ENCODE measurements at places on chromosomes 2 and 18.

DNA sequence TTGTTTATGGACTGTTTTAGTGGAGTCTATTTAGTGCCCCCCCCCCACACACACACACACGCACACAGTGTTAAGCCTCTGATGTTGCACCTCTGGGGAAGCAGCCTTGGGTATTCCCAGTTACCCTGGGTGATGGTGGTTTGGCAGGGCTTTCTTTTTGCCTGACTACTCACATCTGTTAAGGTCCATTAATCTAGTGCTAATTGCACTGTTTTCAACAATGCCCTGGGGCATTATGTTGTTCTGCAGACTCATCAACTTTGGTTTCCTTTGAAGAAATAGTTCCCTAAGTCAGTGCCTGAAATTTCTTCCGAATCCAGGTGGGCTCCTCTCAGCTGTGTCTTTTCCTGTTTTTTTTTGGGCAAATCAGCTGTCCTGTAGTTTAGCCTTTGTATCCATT, 34.7 kb downstream of the SPOPL start:
- no peak for DNase-seq

DNA sequence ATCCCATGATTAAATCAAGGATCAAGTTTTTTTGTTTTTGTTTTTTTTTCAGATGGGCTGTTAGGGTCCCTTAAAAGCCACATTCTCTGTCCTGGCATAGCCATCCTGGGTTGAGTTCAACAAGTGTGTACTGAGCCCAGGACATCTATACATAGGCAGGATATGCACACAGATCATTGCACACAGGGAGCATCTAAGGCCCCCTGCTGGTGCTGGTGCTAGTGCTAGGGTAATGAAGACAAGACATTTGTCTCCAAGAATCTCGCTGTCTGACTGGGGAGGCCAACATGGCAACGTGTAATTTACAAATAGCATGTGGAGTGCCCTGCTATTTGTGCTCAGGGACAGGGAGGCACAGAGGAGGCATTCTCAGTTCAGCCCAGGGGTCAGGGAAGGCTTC, 124.5 kb downstream of the VAPA start:
- no peak for DNase-seq

- DNase-seq: no peak
These were observed 115.9 kb downstream of the CAPN13 start for GRCh38 chr2:30691091-30691947.

GRCh38 chr2:128412181-128412871, 93.7 kb upstream of the HS6ST1 start:
- DNase-seq: no peak

DNA sequence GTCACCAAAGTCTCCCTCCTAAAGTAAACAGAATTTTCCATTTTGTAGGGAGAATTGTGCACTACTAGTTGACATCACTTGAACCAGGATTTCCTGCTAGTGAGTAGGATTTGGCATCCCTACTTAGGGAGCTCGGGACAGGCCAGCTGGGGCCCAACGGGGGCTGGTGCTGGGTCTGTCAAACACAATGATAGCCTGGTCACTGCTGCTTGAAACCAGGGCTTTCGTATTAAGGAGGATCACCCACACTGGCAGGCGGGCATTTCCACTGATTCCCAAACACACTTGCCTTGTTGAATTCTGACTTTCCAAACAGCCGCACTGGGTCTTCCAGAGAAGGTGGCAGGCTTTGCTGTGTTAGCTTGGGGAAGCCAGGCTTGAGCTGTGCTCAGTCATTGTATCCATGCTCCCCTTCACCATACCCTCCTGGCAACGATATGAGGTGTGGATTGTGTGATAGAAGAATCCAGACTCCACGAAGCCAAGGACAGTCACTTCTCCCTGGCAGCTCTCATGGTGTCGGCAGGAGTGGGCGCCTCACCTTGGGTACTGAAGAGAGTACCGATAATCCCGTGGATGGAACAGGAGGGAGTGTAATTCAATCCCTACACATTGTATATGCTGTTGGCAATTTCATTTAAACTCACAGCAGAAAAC, 7.5 kb downstream of the GDF7 start:
- DNase-seq: no peak

GRCh38 chr18:13872932-13873331, 42.4 kb downstream of the MC2R start:
- DNase-seq: no peak

DNA sequence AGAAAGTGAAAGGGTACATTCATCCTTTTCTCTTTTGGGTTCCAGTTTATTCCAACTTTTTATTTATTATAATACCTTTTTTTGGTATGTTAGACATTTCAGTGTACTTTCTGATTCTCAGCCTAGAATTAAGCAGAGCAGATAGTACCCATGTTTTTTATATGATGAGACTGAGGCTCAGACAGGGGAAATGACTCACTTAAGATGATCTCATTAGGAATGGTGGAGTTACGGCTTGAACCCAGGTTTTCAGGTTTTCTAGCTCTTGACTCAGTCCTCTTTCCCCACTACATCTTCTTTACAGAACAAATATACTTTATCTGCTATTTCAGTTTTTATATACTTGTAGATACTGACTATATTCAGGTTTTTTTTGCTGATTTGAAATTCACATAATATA, 51.7 kb upstream of the OTX1 start:
- no peak for DNase-seq

- no peak for DNase-seq
These were observed 565.9 kb upstream of the ID2 start for GRCh38 chr2:8115966-8116365.

DNA sequence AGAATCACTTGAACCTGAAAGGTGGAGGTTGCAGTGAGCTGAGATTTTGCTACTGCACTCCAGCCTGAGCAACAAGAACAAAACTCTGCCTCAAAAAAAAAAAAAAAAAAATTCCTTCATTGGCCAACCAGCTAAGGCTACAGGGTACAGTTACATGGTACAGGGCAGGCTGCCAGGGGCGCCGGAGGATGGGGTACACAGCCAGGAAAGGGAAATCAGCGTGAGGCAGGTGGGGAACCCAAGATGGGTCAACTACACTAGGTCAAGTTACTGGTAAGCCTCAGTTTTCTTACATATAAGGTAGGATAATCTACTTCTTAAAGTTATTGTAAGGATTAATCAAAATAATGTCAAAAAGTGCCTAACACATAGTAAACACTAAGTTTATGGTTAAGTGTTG, 142.6 kb upstream of the MSH6 start:
- DNase-seq: no peak

GRCh38 chr18:2508155-2508554, 63.1 kb downstream of the METTL4 start:
- DNase-seq: no peak

DNA sequence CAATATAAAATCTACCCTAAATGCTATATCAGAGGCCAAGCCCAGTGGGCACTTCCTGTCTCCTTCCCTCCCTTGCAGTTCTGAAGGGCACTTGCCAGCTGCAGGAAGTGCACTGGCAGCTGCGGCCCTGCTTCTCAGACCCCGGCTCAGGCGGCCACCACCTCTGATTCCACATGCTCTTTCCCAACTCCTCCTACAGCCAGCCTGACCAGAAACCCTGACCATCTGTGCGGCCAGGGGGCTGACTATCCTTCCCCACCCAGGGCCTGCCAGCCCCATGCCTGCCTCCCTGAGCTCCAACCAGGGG, 88.6 kb downstream of the ZBTB7C start:
- DNase-seq: no peak

GRCh38 chr2:79179036-79179435, 19.5 kb upstream of the REG3A start:
- no peak for DNase-seq

DNA sequence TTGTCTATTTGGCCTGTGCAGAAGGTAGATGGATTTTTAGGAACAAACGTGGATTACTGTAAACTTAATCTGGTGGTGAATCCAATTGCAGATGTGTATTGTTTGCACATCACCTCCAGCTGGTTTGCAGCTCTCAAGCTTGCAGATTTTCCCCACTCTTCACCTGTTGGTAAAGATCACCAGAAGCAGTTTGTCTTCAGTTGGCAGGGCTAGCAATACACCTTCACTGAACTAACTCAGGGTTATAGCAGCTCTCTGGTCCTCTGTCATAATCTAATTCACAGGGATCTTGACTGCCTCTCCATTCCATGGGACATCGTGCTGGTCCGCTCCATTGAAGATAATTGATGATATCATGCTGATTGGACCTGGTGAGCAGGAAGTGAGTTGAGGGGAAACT, 181.5 kb downstream of the VAPA start:
- no peak for DNase-seq

- no peak for DNase-seq
These were observed 162.7 kb upstream of the HDAC4 start for GRCh38 chr2:239563561-239563960.

DNA sequence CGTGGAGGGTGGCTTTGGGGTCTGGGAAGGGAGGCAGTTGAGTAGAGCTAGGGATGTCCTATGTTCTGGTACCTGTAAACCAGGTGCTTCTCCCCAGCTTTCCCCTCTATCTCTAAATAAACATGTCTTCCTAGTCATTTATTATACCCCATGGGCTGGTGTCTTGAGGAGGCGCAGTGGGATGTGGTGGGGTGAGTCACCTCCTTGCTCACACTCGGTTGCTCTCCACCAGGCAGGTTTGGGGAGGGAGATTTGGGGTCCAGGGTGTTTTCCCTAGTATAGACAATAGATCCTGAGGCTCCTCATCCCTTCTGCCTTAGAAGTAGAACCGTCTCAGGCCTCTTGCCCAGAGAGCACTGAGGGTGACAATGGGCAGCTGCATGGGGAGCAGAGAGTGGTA, 5.1 kb downstream of the PSD4 start:
- DNase-seq: no peak

GRCh38 chr2:26720322-26721114, 28.0 kb downstream of the KCNK3 start:
- DNase-seq: no peak

- no peak for DNase-seq
These were observed 355.3 kb downstream of the INSIG2 start for GRCh38 chr2:118443596-118443995.

GRCh38 chr2:95382192-95382591, 20.3 kb upstream of the FAHD2A start:
- no peak for DNase-seq

DNA sequence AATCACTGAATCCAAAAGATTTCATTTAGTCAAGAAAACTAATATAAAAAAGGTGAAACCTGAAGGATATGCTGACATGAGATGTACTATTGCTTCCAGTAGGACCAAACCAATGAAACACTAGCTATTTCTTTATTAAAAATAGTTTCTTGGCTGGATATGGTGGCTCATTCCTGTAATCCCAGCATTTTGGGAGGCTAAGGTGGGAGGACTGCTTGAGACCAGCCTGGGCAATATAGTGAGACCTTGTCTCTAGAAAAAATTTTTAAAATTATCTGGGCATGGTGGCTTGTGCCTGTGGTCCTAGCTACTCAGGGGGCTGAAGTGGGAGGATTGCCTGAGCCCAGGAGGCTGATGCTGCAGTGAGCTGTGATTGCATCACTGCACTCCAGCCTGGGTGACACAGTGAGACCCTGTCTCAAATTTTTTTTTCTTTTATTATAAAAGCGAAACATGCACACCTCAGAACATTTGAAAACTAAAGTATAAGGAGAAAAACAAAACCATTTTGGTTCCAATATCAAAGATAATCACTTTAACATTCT, 266.2 kb downstream of the TGIF1 start:
- DNase-seq: no peak

- DNase-seq: no peak
These were observed 61.3 kb upstream of the TXNDC2 start for GRCh38 chr18:9824474-9824832.

DNA sequence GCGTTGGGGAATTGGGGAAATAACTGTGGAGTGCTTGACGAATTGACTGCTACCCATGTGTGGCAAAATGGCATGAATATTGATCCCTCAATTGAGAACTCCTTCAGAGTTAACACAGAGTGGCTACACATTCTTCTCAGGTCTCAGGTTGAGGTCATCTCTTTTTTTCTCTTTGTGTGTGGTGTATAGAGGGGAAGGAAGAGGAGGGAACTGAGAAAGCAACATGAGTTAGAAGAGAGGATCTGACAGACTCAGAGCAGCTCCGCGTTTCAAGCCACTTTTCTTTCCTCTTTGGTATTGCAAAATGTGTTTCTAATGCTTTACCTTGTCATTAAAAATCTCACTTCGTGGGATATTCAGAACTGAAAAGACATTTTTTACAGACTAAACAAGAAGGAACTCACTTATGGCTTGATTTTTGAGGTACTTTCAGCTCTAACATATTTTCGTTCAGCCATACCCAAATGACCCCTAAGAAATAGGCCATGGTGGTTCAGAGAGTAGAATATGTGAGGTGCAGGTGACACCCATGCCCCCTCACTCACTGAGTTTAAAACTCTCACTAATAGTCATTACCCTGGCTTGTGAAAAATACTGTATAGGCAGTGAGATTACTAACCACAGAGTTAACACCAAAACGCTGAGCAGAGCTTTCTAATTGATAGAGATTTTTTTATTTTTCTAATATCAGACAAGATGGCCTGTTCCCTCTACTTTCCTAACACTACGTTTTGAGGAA, 22.5 kb downstream of the STAT4 start:
- no peak for DNase-seq

- no peak for DNase-seq
These were observed 92.8 kb downstream of the MARCHF4 start for GRCh38 chr2:216279459-216279858.

GRCh38 chr18:23867006-23867405, 147.5 kb upstream of the TTC39C start:
- no peak for DNase-seq

DNA sequence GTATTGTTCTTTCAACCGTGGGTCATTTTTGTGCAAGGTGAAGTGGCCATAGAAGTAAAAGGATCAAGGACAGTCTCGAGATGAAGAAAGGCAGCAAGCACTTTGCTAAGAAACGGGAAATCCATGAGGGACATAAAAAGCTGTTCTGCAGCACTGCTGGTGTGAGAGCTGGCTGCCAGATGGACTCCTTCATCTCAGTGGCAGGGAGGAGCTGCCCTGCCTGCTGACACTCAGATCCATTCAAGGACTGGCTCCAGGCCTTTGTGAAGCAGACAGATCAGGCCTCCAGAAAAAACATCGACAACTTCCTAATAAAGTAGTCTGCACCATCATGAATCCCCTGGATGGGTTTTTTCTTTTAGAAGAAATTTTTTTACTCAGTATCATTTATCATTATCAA, 29.5 kb downstream of the RMC1 start:
- DNase-seq: no peak

GRCh38 chr2:1841903-1842791, 97.8 kb upstream of the PXDN start:
- no peak for DNase-seq

DNA sequence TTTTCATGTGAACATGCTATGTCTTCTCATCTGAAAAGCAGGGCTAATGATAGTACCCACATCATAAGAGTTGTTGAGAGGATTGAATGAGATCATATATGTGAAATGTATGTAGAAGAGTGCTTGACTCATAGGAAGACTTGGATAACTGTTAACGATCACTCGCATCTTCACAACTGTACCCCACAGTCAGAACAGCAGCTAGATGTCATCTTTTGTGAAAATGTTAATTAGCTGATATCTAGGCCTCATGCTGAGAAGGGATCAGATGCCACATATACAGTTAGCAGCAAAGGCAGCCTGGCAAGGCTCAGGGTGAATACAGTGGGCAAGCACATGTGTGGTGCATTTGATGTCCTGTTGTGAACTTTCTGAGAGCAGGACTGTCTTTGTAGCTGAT, 24.2 kb downstream of the MAP3K20 start:
- no peak for DNase-seq

- DNase-seq: no peak
These were observed 286.8 kb downstream of the TRIB2 start for GRCh38 chr2:13003500-13003899.

Data from stimulated activated CD8-positive, alpha-beta memory T cell treated with anti-CD3 and anti-CD28 coated beads, Interleukin-7, amount 100 ng/mL, for 1 hour (primary cell).